ENCODE measurements at places on chromosomes 6 and 20. TPM values are rescaled to one million over a fixed set of nuclear protein-coding genes. Genes with fewer than 3 reads are reported as not detected.

Gene IRF4
- 659 TPM for total RNA-seq

Gene CALHM6
- total RNA-seq: 5.0 TPM

Gene PACSIN1
- 0.13 TPM for total RNA-seq

Gene SERPINB6
- total RNA-seq: 72.8 TPM

Gene C20orf96
- total RNA-seq: 5.6 TPM

Gene SEL1L2
- not detected for total RNA-seq

Gene LTB
- 178 TPM for total RNA-seq

Gene OTOR
- total RNA-seq: not detected

Gene ANKRD66
- not detected for total RNA-seq

Gene RAET1L
- not detected for total RNA-seq

Gene BTBD3
- 1.4 TPM for total RNA-seq

Gene C6orf15
- not detected for total RNA-seq

Gene C6orf58
- total RNA-seq: not detected

Gene ASIP
- total RNA-seq: not detected

Gene PROKR2
- not detected for total RNA-seq

Gene BPIFB1
- not detected for total RNA-seq

Gene NRSN1
- not detected for total RNA-seq

All from activated CD8-positive, alpha-beta memory T cell treated with anti-CD3 and anti-CD28 coated beads for 36 hours (primary cell).